ENCODE measurements at places on chromosomes 3 and 15.

- peak; percentile 12 for DNase-seq
Measured at GRCh38 chr3:17032407-17033034, 147.8 kb downstream of the PLCL2 start.

GRCh38 chr3:62529230-62529629, 155.9 kb upstream of the FEZF2 start:
- DNase-seq: peak; percentile 34

DNA sequence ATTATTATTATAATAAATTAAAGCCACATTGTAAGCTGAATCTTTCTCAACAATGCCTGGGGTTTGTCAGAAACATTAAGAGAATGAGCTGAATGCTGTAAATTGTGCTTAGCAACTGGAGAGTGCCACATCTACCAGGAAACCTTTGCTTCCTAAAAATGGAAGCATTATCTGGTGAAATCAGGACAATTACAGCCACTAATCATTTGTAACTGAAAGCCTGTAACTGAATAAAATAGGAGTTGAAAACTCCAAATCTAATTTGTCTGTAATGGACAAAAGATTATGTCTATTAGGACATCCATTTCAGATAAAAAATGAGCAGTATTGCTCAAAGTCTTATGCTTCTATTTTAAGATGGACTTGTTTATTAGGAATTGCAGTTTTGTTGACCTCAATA, 32.2 kb downstream of the EIF1B start:
- no peak for DNase-seq

DNA sequence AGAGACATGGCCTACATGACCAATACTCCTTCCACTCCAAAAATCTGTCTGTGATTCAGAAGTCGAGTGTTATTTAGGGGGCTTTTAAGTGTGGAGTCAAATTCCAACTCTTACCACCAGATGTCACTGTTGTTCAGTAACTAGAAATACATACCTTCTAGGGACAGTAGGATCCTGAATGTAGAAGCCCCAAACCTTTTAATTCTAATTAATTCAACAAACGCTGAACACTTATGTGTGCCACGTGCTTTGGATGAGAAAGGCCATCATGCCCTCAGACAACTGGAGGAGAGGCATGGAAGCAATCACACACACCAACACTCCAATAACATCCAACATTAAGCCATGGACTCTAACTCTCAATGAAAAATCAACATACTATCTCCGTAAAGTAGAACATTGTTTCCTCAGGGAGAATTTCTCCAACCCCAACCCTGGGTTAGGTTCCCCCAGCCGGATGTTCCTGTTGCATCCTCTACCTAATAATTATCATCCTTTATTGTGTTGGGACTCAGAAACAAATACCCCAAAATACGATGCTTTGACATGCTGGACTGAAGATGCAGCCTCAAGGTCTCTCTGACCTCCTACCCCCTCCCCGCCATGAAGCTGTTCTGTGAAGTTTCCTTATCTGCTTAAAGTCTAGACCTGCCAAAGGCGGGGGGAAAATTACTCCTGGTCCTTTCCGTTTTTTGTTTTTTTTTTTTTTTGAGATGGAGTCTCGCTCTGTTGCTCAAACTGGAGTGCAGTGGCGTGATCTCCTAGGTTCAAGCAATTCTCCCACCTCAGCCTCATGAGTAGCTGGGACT, 8.0 kb upstream of the CCDC13 start:
- DNase-seq: peak; percentile 68

DNA sequence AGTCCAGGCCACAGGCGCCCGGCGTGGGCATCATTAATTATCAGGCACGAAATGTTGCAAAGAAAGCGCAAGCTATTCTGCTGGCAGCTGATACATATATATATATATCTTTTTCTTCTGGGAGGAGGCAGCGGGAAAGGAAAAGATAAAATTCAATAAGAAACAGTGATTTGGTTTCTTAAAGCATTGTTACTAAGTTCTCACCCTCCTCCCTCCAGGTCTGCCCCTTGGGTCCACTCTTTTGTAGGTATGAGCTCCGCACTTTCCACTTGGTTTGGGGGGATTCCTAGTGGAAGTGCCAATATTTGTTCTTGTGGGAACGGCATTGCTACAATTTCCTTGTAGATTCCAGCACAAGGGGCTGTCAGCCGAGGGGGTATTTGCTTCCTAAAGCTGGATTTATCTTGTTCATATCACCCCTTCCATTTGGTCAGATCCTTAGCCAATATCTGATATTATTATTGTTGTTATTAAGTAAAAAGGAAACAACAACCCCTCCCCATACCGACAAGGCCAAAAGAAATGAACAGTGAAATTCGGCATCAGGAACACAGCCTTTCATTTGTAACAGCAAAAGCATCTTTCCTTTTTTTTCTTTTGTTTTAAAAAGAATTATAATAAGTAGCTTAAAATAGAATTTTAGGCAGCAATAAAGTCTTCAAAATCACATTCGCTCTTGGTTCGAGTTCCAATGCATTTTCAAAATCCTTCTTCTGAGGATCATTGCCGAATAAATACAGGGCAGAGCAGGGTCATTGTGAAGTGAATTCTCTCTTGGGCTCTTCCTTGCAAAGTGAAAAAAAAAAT, 15.6 kb downstream of the ZIC1 start:
- no peak for DNase-seq

GRCh38 chr3:113697500-113698090, 1.2 kb upstream of the USF3 start:
- DNase-seq: peak; percentile 20

GRCh38 chr3:194683380-194683779, 2.3 kb upstream of the FAM43A start:
- no peak for DNase-seq

DNA sequence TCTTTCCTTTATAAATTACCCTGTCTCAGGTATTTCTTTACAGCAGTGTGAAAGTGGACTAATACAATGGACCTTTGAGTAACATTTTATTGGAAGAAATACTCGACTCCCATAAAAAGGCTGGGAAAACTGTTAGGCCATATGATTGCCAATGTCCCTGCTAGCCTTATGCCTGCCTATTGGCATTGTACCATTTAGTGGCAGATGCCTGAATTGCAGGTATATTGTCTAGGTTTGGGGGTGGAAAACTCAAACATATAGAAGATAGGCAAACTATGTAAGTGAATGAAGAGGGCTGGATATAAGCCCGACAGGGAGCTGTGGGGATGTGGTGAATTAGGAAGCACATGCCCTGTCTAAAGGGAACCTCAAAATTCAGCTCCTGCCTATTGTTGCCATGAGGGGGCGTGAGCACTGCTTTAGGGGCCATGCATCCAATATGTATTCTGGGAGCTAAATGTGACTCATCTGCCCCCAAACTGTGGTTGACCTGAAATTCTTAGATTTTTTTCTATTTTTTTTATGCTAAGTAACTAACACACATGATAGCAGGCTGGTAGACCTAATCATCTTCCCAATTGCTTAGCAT, 65.2 kb upstream of the TRA2B start:
- DNase-seq: peak; percentile 23

DNA sequence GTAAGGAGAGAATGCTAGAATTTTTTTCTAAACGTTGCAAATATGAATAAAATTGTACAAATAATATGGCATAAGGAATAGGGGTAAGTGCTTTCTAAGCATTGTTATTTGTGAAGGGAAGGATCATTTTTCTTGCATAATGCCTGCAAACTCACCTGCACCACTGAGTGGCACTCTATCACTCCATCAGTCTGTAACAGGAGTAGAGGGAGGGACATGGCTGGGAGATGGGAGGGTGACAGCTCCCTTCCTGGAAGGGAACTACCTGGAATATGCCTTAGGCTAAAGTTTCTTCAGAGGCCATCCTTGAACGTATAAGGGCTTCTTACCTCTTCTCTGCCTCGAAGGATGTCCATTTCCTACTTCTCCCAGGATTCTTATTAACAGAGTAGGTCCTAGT, 3.0 kb downstream of the NAALADL2 start:
- no peak for DNase-seq

- DNase-seq: no peak
Measured at GRCh38 chr3:157405457-157405856, 31.2 kb upstream of the PTX3 start.

DNA sequence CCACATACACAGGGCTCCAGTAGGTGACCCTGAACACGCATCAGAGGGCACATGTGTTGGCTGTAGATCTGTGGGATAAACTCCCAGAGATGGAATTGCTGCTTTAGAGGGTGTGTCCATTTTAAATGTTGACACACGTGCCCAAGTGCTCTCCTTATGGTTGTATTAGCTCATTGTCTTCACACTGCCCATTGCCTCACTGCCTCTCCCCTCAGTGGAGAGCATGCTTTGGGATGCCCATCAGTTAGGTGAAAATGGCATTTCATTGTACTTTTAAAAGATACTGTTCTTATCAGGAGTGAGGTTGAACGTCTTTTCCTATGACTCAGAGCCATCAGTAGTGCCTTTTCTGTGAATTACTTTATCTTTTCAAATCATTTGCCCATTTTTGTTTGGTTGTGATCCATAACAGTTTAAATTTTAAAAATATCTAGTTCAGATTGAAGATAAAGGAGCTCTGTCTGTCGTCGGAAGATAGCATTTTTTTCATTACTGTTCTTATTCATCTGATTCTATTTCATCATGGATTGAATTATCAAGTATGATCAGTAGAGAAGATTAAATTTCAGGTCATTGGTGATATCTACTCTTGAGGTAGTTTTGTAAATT, 120.7 kb downstream of the CHDH start:
- no peak for DNase-seq

- DNase-seq: no peak
Measured at GRCh38 chr3:153244961-153245360, 82.9 kb downstream of the RAP2B start.

DNA sequence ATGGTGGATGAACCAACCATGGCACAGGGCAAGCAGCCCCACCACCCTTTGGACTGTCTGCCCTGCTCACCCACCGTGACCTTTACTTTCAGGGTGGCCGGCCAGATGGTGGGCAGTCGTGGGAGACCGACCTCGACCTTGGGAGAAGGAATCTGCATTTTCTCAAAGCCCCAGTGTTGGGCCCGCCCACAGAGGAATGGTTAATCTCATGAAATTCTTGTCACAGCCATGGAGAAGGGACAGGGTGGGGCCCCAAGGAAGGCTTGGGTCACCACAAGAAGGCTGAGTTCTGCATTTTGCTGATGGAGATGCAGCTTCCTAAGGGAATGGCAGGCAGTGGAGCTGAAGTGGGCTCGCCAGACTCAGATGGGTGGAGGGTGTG, 2.9 kb downstream of the PLXND1 start:
- no peak for DNase-seq

DNA sequence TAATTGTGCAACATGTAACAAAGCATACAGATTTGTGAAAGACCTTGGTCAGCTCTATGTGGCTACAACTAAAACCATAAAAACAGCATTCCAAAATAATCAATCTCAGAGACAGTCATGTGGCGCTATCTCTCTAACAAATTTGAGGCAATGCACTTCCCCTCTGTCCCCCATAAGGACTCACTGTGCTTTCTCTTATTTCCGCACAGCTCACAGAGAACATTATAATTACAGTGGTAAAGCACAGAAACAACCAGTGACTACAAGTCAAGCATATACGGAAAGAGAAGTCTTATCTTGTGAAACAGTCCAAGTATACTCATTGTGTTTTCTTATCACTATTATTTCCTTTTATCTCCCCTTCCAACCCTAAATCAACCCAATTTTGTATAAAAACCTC, 64.3 kb downstream of the RYK start:
- DNase-seq: no peak

- DNase-seq: peak; percentile 42
Measured at GRCh38 chr15:80367094-80367493, 37.1 kb upstream of the ARNT2 start.

GRCh38 chr15:70344666-70345065, 246.9 kb upstream of the TLE3 start:
- peak; percentile 82 for DNase-seq

- no peak for DNase-seq
Measured at GRCh38 chr15:80967451-80967850, 22.2 kb downstream of the MESD start.

Data from RPMI8226 (cell line).